ENCODE measurements at places on chromosomes 7 and 10.

- DNase-seq, result no peak
Measured at GRCh38 chr10:29189256-29189655, 99.6 kb upstream of the LYZL1 start.

- DNase-seq, result peak; percentile 86
Measured at GRCh38 chr7:30074422-30075030, 46.3 kb downstream of the PLEKHA8 start.

DNA sequence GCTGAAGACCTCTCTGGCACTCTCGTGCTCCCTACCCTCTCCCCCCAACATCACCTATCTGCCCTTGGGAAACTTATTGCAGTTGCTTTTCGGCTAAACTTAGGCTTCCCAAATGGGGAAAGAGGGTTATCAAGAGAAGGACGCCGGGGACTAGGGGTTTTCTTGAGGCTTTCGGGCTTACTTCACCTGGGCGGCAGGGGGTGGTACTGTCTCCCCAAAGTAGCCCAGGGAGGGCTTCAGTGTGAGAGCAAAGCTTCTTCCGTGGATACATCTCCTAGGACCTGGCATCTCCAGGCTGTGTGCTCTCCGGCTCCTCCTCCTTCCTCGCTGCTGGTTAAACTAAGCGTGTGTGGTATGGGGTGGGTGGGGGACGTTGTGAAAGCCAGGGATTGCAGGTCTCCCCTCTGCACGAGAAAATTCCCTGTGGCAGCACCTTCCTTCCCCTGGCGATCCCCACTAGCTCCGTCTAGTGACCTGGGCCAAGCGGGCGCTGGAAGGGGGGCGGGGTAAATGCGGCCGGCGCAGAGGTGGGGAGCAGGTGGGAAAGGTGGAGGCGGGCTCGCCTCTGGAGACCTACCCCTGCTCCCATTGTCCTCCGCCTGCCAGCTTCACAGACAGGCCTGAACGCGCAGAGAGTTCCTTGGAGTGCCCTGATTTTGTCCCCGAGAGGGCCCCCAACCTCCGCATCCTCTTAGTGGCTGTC lies 1.1 kb downstream of the PLXDC2 start:
- peak; percentile 51 for DNase-seq

GRCh38 chr10:133292919-133293809 lies 15.5 kb downstream of the TUBGCP2 start:
- no peak for DNase-seq

GRCh38 chr7:137768366-137768765 lies 78.4 kb downstream of the DGKI start:
- DNase-seq, result no peak

- DNase-seq, result no peak
Measured at GRCh38 chr7:46583656-46584055, 662.6 kb upstream of the IGFBP3 start.

DNA sequence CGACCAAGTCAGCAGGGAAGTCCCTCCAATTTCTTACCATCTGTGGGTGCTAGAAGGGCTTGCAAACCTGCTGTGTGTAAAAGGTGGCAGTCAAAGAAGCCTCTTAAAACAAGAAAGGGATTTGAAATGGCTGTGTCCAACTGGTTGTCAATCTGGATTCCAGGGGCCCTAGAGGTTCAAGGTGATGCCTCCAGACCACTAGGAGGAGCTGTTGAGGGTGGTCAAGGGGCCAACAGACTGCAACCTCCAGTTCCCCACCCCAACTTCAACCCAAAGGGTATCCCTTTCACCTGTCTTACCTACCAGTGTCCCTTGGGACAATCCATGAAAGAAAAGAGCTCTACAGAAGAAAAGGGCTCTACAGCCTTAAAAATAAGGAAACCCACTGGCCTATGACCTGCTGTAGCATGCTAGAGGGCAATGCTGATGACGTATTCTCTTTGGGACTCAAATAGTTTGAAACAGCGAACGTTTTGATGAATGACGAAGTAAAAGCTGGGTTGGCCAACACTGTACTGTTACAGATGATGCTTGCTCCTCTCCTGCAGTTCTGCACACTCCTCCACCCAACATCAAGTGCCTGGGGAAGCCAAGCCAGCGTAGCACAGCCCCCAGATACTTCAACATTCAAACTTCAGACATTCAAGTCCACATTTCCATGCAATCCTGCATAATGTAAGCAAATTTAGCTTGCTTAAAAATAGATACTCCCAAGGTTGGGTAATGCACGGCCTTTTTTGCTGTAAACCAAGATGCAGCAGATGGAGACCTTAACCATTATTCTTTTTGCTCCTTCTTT lies 45.9 kb upstream of the WDR11 start:
- no peak for DNase-seq

DNA sequence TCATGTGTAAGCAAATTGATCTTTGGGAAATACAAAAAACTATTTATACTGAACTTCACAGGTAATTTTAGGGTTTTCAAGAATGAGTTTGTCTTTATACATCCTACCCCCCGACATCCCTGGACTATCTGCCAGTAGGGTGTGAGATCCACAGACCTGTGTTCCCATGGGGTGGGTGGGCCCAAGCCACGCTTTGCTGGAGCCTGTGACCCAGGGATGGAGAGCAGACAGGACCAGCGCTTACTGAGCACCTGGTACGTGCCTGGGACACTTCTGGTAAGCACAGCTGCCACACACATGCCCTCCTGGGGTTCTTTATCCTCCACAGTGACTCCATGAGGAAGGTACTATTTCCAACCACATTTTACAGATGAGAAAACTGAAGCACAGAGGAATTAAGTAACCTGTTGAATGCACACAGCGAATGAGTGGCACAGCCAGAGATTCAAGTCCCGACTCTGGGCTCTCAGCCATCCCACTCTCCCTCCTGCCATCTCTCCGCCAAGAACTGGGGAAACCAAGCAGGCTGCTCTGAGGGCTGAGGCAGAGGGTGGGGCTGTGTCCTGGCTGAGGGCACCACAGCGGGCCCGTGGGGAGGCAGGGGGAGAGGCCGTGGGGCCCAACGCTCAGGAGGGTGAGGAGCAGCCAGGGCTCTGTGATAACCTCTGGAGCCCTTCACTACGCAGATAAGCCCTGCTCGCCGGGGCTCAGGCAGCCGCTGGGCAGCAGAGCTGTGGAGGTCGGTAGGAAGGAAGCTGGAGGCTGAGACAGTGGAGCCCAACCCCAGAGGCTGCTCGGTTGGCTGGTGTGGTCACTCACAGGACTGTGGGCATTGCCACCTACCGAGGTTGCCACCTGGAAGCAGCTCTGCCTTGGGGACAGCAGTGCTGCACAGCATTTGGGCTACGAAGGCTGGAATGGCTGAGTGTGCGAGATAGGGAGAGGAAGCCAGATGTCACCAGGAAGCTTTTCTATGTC lies 124.2 kb downstream of the ARHGAP22 start:
- DNase-seq, result no peak
